ENCODE measurements at places on chromosomes 5 and 9.
A peak's percentile ranks its signal among the peaks of the same experiment; 100 is the strongest.

GRCh38 chr9:136787690-136788400, 3.3 kb upstream of the TMEM141 start:
- H3K4me3 ChIP-seq: no peak overlapping the region
- peaks cover 14% of the 10 kb centered on the region for H3K4me1 ChIP-seq
- peak; percentile 68 for DNase-seq
- no peaks in the 10 kb centered on the region for H3K27me3 ChIP-seq
- no peaks in the 10 kb centered on the region for H3K36me3 ChIP-seq

DNA sequence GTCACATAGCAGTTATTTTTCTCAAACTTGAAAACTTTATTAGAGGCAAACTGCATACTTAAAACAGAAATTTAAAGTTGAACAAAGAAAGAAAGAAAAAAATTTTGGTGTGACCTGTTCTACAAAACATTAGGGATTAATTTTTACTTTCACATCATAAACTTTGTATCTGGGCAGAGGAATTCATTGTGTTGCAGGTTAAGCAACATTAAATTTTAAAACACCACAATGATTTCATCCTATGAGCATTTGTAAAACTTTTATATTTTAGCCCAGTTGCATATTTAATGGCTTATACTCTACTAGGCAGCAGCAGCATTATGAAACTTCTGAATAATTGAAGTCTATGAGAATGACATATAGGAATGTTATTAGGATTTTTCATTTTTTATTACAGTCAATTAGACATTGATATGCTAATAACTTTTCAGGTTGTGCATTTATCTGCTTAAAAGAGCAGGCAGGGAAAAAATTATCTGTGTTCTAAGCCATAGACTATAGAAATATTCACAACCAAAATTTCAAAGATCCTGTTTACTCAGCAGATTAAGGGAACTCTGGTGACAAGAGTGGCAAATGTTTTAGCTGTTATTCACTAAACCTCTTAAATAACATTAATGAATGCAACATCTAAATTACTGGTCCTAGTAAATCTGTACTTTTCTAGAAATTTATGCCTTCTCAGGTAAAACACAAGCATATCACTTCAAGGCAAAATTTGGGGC, 1088.5 kb upstream of the CDH6 start:
- H3K27ac ChIP-seq: no peak overlapping the region
- no peak for DNase-seq
- H3K4me1 ChIP-seq: no peaks in the 10 kb centered on the region

DNA sequence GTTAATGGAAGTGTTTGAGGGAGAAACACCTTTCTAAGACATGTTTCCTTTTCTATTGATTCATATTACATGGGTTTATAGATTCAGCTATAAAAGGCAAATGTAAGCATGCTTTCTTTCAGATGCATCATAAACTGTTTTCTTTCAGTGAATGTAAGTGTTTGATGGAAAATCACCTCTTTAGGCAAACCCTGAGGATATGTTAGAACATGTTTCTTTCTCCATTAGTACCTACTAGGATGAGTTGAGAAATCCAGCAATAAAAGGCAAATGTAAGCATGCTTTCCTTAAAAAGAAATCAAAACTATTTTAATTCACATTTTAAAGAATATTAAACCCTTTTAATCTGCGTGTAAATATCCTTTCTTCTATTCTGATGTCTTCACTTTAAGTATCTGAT, 31.6 kb downstream of the FNIP1 start:
- no peak for DNase-seq
- H3K27ac ChIP-seq: no peak overlapping the region
- H3K4me1 ChIP-seq: no peaks in the 10 kb centered on the region

DNA sequence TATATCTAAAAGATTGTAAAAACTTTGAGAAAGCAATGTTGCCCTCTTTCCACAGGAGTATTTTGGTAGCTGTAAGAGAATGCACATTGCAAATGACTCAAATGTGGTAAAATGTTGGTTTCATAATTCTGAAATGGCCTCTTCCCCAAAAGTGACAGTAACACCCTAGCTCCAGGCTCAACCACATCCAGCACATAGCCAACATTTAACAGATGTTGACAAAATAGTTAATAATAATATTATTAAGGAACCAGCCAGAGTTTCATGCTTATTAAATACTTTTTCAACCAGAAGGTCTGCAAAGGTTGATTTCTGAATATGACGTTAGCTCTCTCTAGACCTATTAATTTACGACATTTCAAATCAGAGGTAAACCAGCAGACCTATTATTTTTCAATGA, 1.3 kb downstream of the ANXA1 start:
- H3K27ac ChIP-seq: peak overlapping the region; percentile 93
- H3K36me3 ChIP-seq: no peaks in the 10 kb centered on the region

- no peak for DNase-seq
- no peaks in the 10 kb centered on the region for H3K4me1 ChIP-seq
- H3K36me3 ChIP-seq: no peaks in the 10 kb centered on the region
- no peak overlapping the region for H3K27ac ChIP-seq
Measured at GRCh38 chr9:99896119-99896518, 10.3 kb upstream of the STX17 start.

- H3K4me3 ChIP-seq: no peak overlapping the region
- H3K27me3 ChIP-seq: no peaks in the 10 kb centered on the region
- no peaks in the 10 kb centered on the region for H3K4me1 ChIP-seq
- no peaks in the 10 kb centered on the region for H3K36me3 ChIP-seq
Measured at GRCh38 chr5:132238169-132238744, 10.6 kb upstream of the P4HA2 start.

- no peaks in the 10 kb centered on the region for H3K36me3 ChIP-seq
- no peaks in the 10 kb centered on the region for H3K4me1 ChIP-seq
- H3K27ac ChIP-seq: no peak overlapping the region
- no peak for DNase-seq
- no peak overlapping the region for H3K4me3 ChIP-seq
Measured at GRCh38 chr9:96258967-96259366, 43.0 kb downstream of the HSD17B3 start.
